ENCODE measurements at places on chromosomes 4 and X. TPM values are rescaled to one million over a fixed set of nuclear protein-coding genes. Genes with fewer than 3 reads are reported as not detected.

- H3K27ac ChIP-seq = no peak overlapping the region
- no peaks in the 10 kb centered on the region for H3K36me3 ChIP-seq
- no peak for DNase-seq
- H3K4me3 ChIP-seq = no peak overlapping the region
Observed at GRCh38 chr4:27251771-27252170, 391.1 kb downstream of the STIM2 start.

- no peaks in the 10 kb centered on the region for H3K4me1 ChIP-seq
- DNase-seq = peak; percentile 7
- H3K27me3 ChIP-seq = no peaks in the 10 kb centered on the region
- no peak overlapping the region for H3K4me3 ChIP-seq
Observed at GRCh38 chrX:75989806-75990590, 182.9 kb upstream of the PBDC1 start.

DNA sequence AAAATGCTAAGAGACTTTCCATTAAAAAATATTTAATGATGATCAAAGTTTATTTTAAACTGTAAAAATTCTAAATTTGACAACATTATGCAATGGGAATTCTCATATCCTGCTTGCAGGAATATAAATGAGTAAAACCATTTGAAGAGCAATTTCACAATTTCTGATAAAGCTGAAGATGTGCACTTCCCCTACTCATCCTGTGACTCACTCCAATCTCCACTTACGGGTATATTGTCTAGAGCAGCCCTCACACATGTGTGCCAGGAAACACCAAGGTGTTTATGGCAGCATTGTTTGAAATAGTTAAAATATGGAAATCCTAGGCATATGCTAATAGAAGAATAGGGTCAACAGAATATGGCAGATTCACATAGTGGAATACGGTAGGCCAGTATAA lies 158.4 kb downstream of the PDHA2 start:
- no peak overlapping the region for H3K27ac ChIP-seq
- no peaks in the 10 kb centered on the region for H3K36me3 ChIP-seq
- no peak for DNase-seq
- H3K4me1 ChIP-seq = no peaks in the 10 kb centered on the region

Gene JCHAIN
- 276 TPM for total RNA-seq

Gene MYOZ2
- not detected for total RNA-seq

Measured in GM12878 (cell line).